HTR-8/SVneo (cell line): ENCODE measurements at places on chromosomes 7 and 10.

GRCh38 chr7:106001886-106002285 lies 38.8 kb downstream of the CDHR3 start:
- DNase-seq: no peak

GRCh38 chr10:92573091-92573797 lies 649 bp downstream of the IDE start:
- DNase-seq: peak; percentile 30

GRCh38 chr7:4772306-4772705 lies 3.1 kb upstream of the AP5Z1 start:
- no peak for DNase-seq

DNA sequence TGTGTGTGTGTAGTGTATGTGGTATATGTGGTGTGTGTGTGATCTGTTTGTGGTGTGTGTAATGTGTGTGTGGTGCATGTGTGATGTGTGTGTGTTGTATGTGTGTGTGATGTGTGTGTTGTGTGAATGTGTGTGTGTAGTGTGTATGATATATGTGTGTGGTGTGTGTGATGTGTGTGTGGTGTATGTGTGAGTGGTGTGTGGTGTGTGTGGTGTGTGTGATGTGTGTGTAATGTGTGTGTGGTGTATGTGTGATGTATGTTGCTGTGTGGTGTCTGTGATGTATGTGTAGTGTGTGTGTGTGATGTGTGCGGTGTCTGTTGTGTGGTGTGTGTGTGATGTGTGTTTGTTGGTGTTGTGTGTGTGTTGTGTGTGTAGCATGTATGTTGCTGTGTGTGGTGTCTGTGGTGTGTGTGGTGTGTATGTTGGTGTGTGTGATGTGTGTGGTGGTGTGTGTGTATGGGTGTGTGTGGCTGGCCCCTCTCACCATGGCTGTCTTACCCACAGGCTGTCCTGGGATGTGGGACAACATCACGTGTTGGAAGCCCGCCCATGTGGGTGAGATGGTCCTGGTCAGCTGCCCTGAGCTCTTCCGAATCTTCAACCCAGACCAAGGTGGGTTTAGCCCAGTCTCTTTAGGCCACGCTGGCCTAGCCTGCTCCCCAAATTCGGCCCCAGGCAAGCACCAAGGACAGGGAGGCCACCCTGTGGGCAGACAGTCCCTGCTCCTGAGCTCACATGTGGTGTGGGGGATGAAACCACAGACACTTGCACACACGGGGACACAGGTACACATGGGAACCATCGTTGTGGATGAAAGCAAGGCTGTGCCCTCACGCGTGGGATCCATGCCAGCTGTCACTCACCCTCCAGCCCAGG lies 25.6 kb downstream of the ADCYAP1R1 start:
- DNase-seq: no peak

DNA sequence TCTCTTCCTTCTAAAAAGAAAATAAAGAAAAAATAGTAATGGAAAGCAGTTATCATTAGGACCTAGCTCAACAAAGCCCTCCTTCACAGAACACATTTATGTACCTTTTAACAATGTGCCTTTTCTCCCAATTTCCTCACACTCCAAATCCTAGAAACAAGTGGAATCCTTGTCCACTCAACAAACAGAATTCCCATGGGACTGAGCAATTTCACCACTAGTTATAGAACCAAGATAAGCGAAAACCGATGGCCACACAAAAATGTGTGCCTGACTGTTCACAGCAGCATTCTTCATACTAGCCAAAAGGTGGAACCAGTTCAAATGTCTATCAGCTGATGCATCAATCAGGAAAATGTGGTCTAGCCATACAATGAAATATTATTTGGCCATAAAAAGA lies 17.3 kb downstream of the DCLRE1C start:
- DNase-seq: no peak

GRCh38 chr10:111360260-111360925 lies 283.6 kb downstream of the ADRA2A start:
- DNase-seq: peak; percentile 26

GRCh38 chr7:81990395-81990794 lies 220.5 kb upstream of the HGF start:
- no peak for DNase-seq

GRCh38 chr7:44215531-44215930 lies 14.8 kb downstream of the YKT6 start:
- DNase-seq: no peak

- DNase-seq: no peak
Observed at GRCh38 chr10:99522470-99523250, 10.1 kb upstream of the NKX2-3 start.

DNA sequence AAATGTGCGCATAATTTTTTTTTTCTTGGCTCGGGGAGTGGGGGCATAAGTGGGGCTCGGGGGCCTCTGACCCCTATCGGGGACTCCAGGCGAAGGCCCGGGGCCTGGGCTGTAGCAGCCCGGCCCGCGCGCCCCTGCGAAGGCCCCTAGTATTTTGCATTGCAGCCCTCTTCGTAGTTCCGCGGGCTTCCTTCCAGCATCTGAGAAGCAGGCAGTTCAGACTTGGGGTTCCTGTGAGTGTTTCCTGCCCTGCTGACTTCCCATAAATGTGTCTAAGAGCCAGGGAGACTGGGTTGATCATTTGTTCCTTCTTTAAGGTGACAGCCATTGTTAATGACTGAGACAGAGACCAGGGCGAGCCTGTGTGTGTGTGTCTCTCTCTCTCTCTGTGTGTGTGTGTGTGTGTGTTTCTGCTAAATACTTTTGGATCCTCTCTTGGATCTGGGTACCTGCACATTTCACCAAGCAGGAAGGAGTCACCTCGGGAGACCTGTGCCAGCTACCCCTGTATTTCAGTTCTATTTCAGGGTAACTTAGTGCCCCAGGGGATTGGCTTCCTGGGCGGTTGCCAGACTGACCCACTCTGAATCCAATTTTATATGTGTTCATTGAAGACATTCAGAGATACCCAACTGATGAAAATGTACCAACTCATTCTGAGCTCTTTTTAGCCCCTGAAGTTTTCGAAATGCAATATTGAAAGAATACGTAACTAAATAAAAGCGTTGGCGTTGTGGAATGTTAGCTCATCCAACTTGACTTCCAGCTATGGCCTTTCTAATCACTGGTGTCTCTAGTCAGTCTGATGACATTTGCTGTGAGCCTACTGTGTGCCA lies 805 bp downstream of the MSRB2 start:
- DNase-seq: no peak

DNA sequence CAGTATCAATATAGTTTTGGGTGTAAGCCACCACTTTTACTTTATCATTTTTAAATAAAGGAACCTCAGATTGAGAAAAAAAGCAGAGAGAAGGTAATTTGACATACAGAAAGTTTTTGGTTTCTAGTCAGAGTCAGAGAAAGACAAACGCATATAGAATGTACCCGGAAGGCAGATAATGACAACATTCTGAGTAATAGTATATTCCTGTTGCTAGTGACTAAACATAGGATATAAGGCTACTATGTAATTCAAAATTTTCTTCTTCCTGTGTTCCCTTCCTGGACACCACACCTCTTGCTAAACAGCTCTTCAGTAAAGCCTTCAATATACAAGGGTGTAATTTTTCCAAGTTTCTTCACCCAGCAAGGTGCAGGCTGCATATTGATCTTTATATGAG lies 597.6 kb downstream of the PCDH15 start:
- DNase-seq: no peak

DNA sequence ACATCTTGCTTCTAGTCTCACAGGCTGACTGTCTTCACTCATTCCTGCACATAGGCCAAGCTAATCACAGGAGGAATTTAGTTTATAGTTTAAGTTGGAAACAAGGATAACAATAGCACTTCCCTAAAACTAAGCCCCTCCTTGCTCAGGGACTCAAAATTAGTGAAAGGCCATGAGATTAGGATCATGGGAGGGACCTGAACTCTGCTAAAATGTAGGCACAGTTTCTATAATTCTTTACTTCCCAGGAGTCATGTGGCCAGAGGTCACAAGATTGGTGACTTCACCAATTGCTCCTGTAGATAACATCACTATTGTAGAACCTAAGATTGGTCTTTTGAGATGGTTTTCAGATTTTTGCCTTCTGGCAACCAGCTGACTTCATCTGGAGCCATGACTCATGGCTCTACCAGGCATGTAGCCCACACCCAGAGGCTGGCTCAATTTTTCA lies 14.8 kb upstream of the UPP1 start:
- no peak for DNase-seq

GRCh38 chr7:7857143-7857583 lies 111.4 kb upstream of the GLCCI1 start:
- no peak for DNase-seq

DNA sequence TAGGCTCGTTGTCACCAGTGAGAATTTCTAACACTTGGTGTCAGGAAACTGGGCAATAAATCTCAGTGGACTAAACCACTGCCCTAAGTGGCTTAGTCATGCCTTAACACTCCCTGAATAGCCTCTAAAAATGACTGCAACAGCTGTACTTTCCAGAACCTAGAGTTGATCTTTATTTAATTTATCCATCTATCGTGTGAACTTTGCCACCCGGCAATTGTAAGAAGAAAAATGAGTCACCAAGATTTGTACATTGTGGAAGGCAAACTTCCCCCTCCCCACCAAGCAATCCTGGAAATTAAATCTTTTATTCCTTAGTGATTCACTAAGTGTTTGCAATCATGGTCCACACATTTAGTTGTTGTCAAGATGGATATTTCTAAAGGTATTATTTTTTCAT lies 47.1 kb downstream of the NXPH1 start:
- no peak for DNase-seq

DNA sequence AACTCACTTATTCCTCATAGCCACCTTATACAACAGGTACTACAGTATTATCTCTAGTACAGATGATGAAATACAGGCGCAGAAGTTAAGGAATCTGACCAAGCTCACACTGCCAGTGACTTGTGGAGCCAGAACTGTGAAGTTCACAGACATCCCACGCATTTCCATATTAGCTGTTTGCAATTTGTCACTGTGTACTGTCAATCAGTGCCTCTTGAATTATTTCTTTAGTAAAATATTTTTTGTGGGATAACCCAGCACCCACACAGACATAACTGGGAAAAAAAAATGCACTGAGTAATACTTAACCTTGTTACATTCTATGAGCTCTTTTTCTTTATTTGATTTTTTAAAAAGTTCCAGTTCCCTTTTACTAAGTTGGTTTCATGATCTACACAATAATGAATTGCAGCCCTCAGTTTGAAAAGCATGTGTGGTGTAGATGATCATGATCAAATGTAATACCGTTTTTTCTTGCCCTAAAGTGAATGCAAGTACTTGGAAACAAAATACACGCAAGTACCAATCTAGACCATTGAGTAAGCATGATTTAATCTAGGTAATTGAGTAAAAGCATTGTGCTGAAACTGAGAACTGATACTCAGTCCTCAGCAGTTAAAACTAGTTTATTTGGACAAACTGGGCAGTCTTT lies 14.1 kb downstream of the CUL1 start:
- DNase-seq: no peak

DNA sequence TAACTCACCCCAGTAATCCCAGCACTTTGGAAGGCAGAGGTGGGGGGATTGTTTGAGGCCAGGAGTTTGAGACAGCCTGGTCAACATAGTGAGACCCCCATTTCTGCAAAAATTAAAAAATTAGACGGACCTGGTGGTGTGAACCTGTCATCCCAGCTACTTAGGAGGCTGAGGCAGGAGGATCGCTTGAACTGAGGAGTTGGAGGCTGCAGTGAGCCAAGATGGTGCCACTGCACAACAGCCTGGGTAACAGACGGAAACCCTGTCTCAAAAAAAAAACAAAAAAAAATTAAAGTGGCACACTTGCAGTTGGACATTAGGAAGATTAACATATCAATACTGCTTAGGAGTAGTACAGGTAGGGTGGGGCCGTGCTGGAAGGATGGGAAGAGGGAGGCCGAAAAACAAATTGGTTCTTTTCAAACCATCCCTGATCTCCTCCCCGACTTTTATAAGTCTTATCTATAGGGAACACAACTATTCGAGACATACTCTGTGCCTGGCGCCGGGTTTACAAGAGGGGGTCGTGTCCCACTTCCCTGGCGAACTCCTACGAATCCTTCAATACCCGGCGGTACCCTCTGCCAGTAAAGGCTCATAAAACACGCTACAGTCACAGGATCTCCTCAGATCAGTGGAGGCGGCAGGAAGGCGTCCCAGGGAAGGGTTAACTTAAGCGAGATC lies 628 bp downstream of the TAF6 start:
- DNase-seq: no peak

DNA sequence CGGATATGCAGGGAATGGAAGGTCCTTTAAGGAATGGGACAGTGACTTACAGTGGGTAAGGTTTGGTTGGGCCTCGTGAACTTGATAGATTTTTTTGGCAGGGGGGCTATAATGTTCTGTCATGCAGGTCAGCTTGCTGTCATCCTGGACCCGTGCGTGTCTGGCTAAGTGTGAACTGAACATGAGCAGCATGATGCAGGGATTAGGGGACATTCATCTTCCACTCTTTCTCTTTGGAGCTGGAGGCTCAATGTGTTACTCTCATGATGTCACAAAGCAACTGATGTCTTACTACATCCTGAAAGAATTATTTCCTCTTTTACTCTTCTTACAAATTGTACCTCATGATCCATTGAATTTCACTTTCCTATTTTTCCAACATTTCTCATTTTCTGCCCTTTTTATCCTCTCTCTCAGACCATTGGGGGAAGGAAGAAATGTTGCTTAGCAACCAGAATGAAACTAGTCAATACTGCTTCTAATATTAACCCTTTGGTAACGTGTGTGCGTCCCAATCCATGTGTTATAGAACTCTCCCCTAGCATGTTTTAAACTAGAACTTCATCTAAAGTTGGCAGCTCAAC lies 549.1 kb downstream of the LRMDA start:
- no peak for DNase-seq

GRCh38 chr7:22402250-22402649 lies 45.3 kb upstream of the RAPGEF5 start:
- DNase-seq: no peak

- no peak for DNase-seq
Observed at GRCh38 chr10:132978542-132978941, 36.2 kb upstream of the CFAP46 start.

DNA sequence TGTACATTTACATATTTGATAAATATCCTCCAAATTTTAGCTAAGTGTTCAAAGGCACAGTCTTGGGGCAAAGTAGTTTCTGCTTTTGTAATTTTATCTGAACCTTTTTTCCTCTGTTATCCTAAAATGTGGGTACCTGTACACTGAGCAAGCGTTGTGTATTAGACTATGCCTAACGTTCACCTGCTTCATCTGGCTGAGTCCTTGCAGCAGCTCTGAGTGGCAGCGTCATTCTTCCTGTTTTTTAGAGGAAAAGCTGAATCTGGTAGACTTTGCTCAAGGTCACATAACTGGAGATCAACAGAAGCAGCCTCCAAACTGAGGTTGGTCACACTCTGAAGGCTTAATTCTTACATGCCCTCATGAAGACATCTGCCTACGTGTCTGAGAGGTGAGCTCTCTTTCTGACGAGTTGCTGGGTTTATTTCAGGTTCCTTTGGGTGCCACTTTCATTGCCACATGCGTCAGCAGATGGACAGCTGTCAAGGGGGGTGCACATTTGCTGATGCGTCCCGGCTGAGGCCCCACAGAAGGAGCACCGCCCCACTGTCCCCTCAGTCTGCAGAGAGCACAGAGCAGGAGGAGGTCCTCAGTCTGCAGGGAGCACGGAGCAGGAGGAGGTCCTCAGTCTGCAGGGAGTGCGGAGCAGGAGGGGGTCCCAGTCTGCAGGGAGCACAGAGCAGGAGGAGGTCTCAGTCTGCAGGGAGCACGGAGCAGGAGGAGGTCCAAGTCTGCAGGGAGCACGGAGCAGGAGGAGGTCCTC lies 406.5 kb upstream of the SHH start:
- DNase-seq: no peak
